A549 treated with Mapracorat at 1 μM for 4 hours (cell line): ENCODE measurements at places on chromosomes 2 and 18. TPM values are rescaled to one million over a fixed set of nuclear protein-coding genes. Genes with fewer than 3 reads are reported as not detected.

Gene TUBA3D
- 3.8 to 11.1 TPM (median 5.4 TPM) in 5 replicates for total RNA-seq

Gene ANKRD62
- not detected in 5 replicates for total RNA-seq

Gene FSHR
- not detected in 5 replicates for total RNA-seq

Gene NTSR2
- total RNA-seq: 0.10 to 0.17 TPM in 2 of 5 replicates, not detected in the others

Gene UBE2E3
- 67.4 to 80.8 TPM (median 72.6 TPM) in 5 replicates for total RNA-seq

Gene CPLX4
- not detected in 5 replicates for total RNA-seq

Gene SEC11C
- 49.9 to 66.9 TPM (median 58.9 TPM) in 5 replicates for total RNA-seq
